Glomerular endothelial cell (primary cell): ENCODE measurements at places on chromosomes 1 and 21. TPM values are rescaled to one million over a fixed set of nuclear protein-coding genes. Genes with fewer than 3 reads are reported as not detected.

Gene SCAF4
- total RNA-seq: 10.8 and 22.1 TPM in 2 replicates

DNA sequence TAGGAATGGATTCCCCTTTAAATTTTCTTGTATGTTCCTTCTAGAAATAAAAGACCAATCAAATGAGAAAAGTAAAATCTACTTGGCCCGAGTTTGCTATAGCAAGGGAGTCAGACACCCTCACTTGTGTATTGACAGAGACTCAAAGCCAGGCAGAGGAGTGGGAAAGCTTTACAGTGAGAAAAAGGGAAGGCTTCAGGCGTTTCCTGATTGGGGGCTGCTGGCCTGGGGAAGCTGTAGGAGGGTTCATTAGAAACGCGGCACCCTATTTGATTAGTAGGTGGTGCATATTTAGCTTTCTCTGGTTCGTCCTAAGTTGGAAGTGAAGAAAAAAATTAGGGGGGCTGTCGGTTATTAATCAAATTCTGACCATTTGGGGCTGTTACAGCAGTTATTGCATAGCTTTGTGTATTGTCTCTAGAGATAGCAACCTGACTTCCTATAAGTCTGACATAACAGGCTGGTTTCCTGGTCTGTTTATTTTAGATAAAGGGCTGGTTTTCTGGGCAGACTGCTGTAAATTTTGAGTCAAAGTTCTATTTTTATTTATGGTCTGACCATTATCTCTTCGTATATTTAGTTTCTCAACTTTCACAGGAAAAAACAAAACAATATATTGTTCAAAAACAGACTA lies 10.0 kb downstream of the SLC25A24 start:
- DNase-seq: no peak

- DNase-seq: no peak
These were observed 51.2 kb downstream of the DIP2A start for GRCh38 chr21:46509741-46510502.

Gene LCE3E
- total RNA-seq: not detected in 2 replicates

Gene ACTL8
- not detected in 2 replicates for total RNA-seq

Gene LDLRAD2
- total RNA-seq: 0.05 TPM in 1 of 2 replicates, not detected in the other

GRCh38 chr1:23273450-23274133 lies 56.3 kb upstream of the HTR1D start:
- DNase-seq: peak; percentile 87
